ENCODE measurements at places on chromosomes 3 and 15.

DNA sequence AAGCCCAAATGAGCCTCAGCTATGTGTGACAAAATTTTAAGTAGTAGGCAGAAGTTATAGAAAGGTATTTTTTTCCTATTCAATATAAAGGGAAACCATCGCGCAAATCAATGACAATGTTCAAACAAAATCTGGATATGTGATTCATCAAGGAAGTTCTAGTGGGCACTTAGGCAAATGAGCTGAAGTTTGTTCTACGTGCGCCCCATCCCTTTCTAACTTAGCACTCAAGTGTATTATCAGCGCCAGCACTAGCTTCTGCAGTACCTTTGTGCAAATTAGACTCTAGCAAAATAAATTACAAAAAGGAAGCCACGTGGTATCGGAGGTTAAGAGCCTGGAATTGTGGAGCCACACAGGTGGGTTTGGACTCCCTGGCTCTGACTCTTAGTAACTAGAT is 91.1 kb downstream of the TBL1XR1 start:
- DNase-seq, result no peak

DNA sequence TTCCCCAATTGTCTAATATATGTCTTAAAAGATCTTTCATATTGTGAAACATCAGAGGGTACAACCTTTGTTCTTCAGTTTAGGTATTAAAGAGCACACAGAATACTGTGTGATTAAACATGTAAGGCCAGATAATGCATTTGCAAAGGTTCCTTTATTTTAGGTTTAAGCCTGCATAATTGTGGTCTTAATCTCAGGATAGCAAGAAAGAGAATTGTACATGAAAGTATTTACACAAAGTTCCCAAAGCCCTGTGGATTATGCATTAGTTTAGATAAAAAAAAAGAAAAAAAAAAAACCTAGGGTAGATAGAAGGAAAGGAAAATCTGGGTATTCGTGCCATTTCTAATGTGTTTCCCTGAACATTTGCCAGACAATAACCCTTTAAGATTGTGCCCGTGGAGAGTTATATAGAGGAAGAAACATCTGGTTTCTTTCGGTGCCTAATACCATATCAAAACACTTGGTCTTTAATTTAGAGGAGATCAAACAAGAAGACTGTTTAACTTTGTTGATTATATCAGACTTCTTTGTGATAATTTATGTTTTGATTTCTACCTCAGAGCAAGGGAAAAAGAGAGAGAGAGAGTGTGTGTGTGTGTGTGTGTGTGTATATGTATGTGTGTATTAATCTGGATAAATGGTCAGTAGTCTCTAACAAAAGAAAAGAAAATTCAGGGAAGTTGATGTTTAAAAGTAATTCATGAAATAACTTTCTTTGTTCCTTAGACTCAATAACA is 139.6 kb upstream of the CGNL1 start:
- no peak for DNase-seq

DNA sequence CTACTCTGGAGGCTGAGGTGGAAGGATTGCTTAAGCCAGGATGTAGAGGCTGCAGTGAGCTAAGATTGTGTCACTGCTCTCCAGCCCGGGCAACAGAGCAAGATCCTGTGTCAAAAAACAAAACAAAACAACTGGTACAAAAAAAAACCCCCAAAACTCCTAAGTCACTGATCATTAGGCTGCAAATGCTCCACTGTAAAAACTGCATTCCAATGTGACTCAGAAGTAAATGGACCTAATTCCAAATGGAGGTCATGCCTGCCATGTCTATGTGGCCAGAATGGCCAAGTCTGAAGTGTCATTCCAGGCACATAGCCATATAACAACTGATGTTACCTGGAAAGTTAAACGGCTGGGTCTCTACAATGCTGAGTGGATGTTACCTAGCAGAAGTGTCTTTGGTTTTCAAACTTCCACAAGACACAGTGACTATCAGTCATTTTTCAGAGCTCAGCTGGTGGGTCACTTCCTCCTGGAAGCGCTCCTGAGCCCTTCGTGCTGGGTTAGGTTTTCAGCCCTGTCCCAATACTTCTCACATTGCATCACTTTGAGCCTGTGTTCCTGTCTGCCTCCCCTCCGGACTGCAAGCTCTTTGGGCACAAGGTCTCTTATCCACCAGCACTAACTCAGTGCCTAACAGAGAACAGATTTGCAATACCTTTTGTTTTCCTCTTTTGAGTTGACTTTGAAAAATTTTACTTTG is 10.6 kb downstream of the FSTL1 start:
- DNase-seq, result no peak

GRCh38 chr3:161449785-161450184 is 46.8 kb upstream of the OTOL1 start:
- DNase-seq, result no peak

GRCh38 chr3:71651625-71652024 is 68.1 kb upstream of the FOXP1 start:
- no peak for DNase-seq

- no peak for DNase-seq
Observed at GRCh38 chr3:16534640-16535262, 21.3 kb upstream of the RFTN1 start.

GRCh38 chr3:138347960-138348753 is at the start of gene MRAS:
TSS of gene MRAS (plus strand) at chr3:138348579. CDS start at chr3:138372884, 24,305 bp downstream.
- DNase-seq, result no peak

GRCh38 chr3:58471025-58471887 is 20.6 kb upstream of the KCTD6 start:
- DNase-seq, result no peak

All from activated CD8-positive, alpha-beta memory T cell treated with anti-CD3 and anti-CD28 coated beads for 4 hours (primary cell).